ENCODE measurements at places on chromosomes 2 and 18.
A peak's percentile ranks its signal among the peaks of the same experiment; 100 is the strongest.

DNA sequence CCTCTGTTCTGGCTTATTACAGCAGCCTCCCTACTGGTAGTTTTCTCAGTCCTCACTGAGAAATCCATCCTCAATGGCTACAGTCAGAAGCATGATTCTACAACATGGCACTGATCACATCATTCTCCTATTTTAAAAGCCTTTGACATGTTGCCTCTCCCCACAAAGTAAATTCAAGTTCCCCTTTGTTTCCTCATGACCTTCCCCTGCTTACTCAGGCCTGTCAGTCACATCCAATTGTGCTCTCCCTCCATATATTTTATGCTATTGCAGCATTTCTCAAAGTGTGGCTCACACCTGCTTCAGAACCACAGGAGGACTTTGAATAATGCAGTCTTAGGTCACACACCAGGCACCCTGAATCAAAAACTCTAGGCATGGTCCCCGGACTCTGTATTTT lies 124.6 kb downstream of the SPOPL start:
- DNase-seq = no peak

GRCh38 chr2:188786368-188786841 lies 187.8 kb upstream of the COL3A1 start:
- DNase-seq = no peak

DNA sequence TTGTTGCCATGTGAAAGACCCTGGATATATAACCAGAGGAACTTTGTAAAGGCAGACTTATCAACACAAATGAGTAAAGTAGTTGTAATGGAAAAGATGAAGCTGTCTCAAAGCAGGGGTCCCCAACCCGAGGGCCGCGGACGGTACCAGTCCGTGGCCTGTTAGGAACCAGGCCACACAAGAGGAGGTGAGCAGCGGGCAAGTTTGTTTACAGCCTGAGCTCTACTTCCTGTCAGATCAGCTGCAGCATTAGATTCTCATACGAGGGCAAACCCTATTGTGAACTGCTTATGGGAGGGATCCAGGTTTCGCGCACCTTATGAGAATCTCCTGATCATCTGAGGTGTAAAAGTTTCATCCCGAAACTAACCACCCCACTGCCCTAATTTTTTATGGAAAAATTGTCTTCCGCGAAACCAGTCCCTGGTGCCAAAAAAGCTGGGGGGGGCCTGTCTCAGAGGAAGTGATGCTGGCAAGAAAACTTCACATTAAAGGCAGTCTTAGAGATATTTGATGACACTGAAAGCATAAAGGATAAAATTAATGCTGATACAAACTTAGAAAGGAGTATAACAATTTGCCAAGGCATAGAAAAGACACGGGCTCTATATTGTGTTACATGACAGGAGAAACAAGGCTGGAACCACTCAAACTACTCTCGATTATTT lies 57.5 kb upstream of the MSTN start:
- no peak for DNase-seq

GRCh38 chr2:200365209-200365608 lies 58.7 kb downstream of the SPATS2L start:
- no peak for DNase-seq

DNA sequence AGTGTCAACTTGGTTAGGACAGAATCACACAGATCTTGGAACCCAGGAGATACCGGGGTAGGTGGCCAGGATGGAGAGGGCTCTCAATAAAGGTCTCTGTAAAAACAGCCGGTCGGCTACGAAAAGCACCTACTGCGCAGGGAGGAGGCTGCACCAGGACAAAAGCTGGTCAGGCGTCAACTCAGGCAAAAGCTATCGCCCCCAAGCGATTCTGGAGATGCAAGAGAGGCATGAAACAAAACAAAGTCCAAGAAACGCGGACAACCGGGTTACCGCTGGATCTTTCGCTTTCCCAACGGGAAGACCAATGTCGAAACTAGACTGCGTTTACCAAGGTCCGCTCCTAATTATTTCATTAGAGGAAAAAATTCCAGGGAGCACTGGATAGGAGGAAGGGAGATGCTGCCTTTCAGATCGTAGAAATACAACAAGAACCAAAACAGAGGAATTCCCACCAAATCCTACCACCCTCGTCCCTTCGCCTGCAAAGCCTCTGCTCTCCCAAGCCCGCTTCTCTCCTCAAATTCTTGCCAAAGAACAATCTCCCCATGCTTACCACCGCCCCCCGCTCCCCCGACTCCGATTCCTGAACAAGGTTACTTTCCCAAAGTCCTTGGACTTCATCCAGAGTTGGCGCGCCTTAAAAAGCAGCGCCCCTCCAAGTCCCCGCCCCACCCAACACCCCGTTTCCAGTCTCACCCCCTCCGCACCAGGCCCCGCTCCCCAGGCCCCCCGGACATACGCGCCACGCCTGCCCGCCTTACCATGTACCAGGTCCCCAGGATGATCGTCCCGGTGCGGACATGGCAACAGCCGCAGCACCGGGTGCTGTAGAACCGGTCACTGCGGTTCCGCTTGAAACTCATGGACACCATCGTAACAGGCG lies 539 bp downstream of the LAPTM4A start:
- DNase-seq = no peak

GRCh38 chr2:100208141-100208770 lies 65.9 kb upstream of the AFF3 start:
- no peak for DNase-seq

DNA sequence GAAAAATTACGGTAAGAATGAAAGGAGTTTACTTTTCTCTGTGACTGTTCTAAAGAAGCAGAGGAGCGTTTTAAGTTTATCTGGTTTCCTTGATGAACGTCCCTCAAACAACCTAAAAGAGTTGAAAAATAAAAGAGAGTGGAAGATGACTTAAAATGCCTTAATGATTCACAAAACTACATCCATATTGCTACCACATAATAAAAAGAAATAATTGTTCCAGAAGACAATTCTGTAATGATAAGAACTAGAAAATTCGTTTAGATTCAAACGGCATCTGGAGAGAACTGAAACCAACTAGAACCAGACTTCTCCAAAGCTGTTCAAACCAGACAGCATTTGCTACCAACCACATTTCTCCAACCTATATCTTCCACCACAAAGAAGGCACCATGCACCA lies 68.1 kb downstream of the TEKT4 start:
- DNase-seq = no peak

DNA sequence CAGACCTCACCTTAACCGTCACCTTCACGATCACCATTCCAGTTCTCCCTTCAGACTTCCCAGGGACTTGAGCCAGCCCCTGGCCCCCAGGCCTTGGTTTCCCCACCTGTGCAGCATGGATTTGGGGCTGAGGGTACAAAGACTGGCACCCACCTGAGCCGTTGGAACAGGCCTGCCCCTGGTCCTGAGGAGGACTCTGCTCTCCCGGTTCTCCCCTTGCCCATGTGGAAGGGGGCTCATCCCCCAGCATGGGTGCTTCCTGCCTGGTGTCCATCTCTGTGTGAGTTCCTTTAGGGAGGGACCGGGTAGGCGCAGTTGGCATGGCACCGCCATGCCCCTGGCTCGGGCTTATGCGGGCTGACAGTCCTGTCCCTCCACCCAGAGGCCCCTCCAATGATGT lies 10.9 kb upstream of the GPR35 start:
- DNase-seq = no peak

GRCh38 chr2:59684771-59685166 lies 868.7 kb downstream of the BCL11A start:
- no peak for DNase-seq

- DNase-seq = no peak
These were observed 59.3 kb upstream of the TCF4 start for GRCh38 chr18:55647331-55647730.

- no peak for DNase-seq
These were observed 74.7 kb upstream of the TLK1 start for GRCh38 chr2:171235262-171235881.

DNA sequence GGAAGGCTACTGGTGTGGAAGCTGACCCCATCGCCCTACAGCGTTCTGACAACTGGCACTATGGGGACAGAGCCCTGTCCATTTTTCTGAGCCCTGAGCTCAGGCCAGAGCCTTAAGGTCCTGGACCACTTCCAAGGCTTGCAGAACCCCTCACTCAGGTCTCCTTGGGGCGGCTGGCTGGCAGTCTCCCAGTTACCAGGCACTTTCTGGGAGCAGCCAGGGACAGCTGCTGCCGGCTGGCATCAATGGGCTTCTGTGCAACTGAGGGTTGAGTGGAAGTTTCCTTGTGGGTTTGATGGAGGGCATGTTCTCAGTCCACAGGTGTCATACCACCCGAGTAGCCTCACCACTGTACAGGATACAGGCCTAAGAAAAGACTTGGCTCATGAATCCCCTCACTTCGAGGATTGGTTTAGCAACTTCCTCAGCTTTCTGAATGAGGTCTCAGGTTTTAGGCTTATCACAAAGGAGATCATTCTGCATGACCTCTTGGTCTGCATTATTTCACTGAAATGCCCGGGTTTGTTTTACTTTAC lies 27.4 kb upstream of the WIPF1 start:
- no peak for DNase-seq

- DNase-seq = no peak
These were observed 35.1 kb downstream of the PMS1 start for GRCh38 chr2:189819297-189819704.

GRCh38 chr2:233355916-233356315 lies 1.6 kb downstream of the DGKD start:
- DNase-seq = no peak

DNA sequence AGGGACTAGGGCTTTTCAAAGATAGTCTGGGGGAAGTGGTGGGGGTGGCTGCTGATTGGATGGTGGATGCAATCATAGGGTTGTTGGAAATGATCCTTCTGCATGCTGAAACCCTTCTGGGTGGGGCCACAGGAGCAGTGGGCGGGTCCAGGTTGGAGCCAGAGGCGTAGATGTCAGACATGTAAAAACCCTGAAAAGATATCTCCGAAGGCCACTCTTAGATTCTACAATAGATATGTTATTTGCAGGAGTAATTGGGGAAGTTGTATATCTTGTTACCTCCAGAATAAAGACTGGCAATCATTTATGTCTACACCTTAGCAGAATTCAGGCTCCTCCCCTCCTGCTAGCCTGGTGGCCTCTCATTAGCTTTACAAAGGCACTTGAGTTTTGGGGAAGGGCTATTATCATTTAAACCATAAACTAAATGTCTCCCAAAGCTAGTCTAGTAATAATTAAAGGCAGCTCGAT lies 8.2 kb upstream of the FAM98A start:
- DNase-seq = peak; percentile 4

DNA sequence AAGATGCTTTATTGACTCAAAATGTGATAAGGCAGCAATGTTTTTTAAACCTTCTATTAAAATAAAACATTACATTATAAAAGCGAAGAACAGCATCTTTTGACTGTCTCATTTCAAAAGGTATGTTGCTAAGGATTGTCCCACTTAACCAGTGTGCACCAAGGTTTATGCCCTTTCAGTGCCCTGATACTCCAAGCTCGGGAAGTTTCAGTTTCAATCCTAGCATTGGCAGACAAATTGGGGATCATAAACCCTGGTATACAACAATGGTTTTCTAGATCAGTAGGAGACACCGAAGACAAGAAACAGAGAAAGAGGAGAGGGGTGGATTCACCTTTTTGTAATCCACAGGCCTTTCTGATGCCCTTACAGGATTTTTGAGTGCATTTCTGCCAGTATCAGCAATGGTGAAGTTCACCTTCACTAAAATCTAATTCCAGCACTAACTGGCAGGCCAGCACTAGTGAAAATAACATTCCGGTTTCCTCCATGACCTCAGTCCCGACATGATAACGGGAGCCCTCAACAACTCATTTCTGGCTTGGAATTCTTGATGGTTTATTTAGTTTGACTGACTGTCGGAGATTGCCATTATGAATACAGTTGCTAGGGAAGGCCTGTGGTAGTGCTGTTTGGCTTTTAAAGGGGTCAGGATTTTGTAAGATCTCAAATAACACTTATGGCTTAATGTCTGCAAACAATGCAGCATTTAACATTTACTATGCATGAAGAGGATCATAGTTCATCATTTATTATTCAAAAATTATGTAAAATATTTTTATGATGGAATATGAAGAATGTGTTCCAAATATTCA lies 33.3 kb upstream of the FIGN start:
- DNase-seq = no peak

DNA sequence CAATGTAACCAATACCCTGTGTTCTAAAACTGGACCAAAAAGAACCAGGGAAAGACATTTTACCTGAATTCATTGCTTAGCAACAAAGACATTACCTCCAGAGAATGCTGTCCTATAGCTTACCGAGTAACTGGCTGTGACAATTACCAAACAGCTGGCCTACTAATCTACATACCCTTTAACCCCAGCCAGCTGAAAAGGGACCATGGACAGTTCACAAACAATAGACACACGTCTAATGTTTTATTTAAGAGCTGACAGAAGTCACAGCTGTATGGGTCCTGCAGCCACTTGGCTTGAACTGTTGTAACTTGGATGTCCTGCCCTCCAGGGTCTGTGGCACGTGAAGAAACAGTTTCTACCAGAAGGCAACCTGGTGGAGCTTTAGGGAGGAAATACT lies 130.1 kb upstream of the EFEMP1 start:
- DNase-seq = no peak

DNA sequence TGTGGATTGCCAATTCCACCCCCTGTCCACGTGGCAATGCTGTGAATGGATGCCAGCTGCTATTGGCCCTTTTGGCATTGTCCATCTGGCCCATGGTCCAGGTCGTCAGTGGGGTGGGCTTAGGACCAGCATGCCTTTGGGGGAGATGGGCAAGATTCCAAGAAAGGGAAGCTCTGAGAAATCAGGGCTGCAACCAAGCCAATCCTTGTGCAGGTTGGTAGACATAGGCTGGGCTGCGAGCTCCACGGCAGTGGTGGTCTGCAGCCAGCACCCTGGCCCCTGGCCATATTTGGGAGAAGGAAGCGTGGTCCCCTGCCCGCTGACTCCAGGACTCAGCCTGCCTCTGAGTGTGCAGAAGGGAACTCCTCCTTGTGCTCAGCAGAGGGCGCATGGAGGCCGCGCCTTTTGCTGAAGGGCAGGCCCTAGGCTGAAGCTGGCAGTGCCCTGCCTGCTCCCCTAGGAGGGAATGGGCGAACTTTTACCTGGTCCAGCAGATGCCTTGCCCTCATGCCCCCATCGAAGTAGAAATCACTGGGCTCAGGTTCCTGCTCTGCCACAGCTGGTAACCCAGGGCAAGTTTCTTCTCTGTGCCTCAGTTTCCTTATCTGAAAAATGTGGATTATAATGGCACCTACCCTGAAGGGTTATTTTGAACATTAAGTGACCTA lies 5.4 kb downstream of the SPR start:
- DNase-seq = peak; percentile 57

Measured in KBM-7 (cell line).